ENCODE measurements at places on chromosomes 7 and 10.

DNA sequence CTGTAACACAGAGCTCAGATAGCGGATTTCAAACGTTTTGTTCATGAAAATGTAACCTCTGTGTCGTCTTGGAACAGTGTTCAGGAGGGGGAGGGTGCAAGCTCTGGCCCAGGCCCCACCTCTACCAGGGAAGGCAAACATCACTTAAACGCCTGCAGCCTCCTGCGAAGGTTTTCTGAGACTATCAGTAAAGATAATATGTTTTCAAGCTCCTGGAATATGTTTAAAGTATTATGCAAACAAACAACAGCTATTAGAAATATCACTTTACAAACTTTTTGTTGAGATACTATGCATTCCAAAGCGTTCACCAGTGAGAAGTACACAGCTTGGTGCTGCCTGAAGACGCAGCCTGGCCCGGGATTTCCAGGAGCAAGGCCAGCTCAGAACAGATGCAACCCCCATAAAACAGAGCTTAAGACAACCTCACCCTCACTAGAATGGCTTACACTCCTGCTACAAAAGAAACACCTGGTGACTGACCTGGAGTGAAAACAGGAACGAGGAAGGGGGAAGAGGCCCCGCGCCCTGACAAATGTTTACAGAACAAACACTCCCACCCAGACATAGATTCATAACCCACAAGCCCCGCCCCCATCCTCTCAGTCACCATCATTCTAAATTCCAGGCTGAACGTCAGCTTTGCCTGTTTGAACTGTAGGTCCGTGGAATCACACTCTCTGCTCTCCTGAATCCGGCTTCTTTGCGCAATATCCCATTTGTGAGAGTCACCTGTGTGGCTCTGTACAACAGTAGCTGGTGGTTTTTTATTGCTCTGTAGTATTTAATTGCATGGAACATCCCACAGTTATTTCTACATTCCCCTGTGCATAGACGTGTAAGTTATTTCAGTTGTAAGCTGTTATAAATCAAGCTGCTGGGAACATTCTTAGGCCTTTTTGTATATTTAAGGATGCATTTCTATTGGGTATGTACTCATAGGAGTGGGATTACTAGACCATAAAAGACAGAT, 155.0 kb downstream of the PTPRN2 start:
- DNase-seq = no peak

- DNase-seq = no peak
Measured at GRCh38 chr7:54349229-54349628, 192.9 kb upstream of the VSTM2A start.

DNA sequence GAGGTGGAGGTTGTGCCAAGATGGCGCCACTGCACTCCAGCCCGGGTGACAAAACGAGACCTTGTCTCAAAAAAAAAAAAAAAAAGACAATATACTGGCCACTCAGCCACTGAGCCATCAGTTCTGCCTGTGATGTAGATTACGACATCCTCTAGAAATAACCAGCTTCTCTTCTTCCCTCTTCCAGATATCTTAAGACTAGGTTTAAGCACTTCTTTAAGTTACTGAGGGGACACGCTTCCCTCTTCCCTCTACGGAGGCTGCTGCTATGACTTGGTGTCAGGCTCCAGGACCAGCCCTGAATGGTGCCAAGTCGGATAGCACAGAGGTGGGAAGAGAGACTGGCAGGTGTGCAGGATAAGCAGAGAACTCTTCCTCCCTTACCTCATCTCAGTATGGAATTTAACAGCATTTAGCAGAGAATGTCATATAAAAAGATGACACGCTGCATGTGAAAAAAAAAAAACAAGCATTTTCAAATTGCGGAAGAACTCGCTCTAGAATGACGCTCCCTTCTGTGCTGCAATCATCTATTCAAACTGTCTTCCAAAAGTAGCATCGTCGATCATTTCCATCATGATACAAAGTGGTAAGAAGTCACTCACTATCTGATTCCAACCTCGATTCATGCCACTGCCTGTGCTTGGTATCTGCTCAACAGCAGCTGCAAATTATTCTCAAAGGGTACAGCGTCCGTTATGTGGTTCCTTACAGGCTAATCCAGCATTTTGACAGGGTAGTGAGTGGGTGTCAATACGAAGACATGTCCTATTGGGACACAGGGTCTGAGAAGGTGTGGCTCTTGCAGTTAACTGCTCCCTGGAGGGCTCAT, 13.8 kb downstream of the DAGLB start:
- no peak for DNase-seq

DNA sequence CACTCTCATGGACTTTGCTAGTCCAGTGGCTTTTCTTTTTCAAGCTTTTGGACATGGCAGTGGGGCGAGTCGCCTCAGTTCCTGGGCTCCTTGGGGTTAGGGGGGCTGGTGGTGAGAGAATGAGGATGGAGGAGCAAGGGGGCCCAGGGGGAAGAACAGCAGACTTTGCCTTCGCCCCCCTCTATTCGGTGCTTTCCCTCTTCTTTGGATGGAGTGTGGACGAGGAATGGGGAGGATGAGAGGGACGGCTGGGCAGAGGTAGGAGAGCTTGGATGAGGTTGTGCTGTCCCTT, 255 bp downstream of the MAGI2 start:
- DNase-seq = no peak

DNA sequence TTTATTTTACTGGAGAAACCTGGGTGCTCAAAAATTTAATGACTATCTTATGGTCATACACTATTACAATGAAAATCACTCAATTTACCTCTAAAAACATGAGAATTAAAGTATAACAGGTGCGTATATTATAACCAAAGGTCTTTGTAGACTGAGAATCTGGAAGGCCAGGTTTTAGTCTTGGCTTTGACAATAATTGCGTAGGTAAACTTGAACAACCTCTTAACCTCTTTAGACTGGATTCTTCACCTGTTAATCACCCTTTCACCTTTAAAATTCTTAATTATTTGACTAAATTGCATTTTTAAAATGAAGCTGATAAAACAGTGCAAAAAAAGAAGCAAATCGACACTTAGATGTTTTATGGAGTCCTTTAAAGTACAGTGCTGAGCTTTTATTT, 156.1 kb downstream of the SEMA3E start:
- DNase-seq = no peak

Measured in right forelimb (tissue), 1 donor.